Fibroblast of skin of right biceps (primary cell): ENCODE measurements at places on chromosomes 3 and 15.

DNA sequence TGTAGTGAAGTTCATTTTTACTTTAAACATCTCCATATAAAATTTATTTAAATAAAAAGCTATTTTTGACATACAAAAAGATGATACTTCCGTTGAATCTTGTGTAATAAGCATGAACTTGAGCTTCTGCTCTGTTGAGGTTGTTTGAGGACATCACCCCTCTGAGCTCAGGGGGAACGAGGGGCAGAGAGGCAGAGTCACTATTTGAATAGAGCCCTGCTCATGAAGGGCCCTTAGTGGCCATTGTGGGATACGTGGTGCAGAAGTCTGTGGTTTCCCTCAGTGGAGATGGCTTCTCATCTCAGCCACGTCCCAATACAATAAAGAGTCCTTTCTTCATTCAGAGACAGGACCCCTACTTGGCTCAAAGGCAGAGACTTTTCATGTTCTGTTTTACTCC lies 10.6 kb downstream of the CEMIP start:
- DNase-seq: no peak

DNA sequence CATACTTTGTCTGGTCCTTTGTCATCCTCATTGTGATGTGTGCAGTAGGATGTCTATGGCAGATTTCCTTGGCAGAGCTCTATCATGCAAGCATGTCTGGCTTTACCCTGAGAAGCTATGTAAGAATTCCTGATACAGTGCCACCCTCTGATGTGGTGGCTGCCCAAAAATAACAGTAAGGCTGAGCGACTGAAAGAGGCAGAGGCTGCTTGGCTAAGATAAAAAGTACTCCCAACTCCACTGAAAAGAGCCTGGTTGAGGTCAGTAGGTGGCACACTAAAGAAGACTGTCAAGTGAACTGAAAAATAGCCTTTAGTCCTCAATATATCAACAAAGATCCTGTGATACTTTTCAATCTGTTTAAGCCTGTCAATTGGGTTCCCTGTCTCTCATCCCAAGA lies 31.7 kb downstream of the BTLA start:
- no peak for DNase-seq

DNA sequence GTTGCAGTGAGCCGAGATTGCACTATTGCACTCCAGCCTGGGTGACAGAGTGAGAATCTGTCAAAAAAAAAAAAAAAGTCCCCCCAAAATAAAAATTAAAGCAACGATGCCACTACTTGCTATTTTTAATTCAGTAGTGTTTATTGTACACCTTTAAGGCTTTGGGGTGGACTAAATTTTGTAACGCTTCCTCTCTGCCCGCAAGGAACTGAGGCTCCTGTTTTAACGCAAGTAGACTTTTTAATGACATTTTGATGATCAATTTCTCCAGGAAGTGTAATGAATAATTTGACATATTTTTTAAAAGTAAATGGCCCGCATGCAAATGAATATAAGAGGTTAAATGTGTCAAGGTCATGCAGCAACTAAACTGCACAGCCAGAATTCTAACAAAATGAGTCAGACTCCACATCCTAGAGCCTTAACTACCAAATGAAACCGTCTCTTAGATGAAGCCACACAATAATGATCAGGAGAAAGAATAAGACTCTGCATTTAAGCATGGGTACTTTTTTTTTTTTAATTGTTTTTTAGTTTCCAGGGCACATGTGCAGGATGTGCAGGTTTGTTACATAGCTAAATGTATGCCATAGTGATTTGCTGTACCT lies 96.8 kb upstream of the LMOD3 start:
- DNase-seq: no peak

DNA sequence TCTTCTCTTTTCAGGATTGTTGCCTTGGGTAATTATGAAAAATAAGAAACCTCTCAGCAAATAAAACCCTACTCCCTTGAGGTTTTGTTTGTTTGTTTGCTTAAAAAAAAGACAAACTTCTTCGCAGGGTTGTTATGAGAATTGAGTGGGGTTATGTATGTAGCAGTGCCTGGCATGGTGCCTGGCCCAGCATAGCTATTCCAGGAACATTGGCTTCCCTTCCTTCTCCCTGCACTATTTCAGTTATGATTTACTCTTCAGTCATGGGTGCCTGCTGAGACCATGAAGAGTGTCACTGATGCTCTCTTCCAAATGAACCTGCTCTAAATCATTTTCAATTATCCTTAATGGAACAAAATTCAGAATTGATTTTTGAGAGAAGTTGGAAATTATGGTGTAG lies 283.5 kb upstream of the ROPN1 start:
- DNase-seq: no peak

GRCh38 chr3:76352051-76352450 lies 566.7 kb upstream of the ZNF717 start:
- no peak for DNase-seq

- DNase-seq: peak; percentile 56
These were observed 150.5 kb upstream of the POU1F1 start for GRCh38 chr3:87426918-87427317.

GRCh38 chr3:50539356-50540286 lies 27.9 kb downstream of the C3orf18 start:
- DNase-seq: no peak
